ENCODE measurements at places on chromosomes 11 and 22.

GRCh38 chr22:39287076-39287725 is 32.2 kb downstream of the RPL3 start:
- DNase-seq, result no peak

DNA sequence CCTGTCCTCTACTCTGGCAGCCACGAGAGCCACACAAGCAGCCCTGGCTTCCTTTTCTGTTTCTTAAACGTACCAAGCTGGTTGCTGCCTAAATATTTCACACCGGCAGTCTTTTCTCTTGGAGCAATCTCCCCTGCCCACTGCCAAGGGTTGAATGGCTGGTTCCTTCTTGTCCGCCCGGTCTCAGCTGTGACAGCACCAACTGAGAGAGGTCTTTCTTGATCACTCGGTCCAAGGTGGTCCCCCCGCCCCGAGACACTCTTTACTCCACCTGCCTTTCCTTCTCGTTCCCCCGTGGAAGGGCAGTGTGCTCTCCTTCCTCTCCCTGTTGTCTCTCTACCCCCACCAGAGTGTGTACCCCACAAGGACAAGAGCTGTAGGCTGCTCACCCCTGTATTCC is 33.7 kb upstream of the IGSF9B start:
- DNase-seq, result no peak

GRCh38 chr11:87444993-87445392 is 407.3 kb downstream of the TMEM135 start:
- DNase-seq, result no peak

DNA sequence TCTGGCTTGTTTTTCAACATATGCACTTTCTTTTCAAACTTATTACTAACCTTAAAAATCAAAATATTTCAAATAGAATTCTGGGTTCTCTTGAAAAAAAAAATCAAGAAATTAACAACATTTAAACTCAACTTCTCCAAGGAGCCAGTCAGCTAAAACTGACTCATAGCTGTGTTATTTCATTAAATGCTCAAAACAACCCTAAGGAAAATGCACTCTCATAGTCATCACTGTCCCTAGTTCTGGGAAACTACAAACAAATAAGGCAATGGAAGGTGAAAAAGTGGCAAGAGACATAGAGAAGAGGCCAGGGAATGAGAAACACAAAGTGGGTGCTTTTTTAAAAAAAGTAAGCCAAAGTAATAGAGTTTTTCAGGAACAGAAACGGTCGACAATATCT is 4.1 kb upstream of the ARHGAP20 start:
- DNase-seq, result no peak

DNA sequence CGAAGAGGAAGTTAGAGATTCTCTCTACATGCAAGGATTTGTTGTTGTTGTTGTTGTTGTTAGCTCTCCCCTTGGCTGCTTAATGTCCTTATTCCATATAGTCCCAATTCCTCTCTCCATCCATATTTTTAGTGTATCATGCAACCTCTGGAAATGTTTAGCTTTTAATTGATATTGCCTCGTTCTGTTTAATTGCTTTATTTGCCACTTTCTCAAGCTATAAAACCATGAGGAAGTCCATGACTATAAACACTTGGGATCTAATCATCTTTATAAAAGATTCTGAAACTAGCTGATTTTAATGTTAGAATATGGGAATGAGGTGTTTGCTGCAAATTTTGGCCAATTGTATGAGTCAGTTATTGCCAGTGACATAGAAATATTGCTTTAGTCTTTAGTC is 5.5 kb upstream of the OR9G1 start:
- no peak for DNase-seq

- DNase-seq, result no peak
Observed at GRCh38 chr11:96607864-96608558, 218.2 kb downstream of the JRKL start.

DNA sequence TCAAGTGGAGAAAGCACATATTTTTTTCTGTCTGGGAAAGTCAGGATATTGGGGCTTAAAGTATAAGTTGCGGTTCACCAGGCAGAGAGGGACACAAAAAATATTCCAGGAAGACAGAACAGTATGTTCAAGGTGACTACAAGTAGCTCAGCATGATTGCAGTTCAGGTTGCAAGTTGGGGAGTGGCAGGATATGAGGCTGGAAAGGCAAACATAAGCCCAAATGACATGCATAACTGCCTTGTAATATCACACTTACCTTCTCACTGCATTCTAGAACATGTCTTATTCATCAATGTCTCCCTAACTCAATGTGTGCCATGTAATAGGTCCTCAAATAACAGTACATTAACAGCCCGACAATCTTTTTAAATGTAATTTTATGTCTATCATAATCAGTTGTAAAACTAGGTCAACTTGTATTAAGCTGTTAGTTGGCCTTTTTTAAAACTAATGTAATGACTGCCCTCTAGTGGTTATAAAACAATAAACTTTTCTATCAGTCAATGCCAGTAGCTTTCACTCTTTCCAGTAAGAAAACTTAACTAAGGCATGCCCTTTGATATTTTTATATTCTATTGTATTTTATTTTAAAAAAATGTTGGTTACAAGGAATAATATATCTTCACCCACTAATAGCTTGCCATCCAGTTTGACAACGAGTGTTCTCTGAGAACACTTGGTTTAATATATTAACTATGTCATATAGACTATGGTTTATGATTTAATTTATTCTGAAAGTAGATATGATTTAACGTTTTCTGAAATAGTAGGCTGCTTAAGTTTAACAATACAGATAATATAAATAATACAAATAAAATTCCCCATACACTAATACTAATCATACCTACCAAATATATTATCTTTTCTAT is 39.4 kb upstream of the CFAP300 start:
- no peak for DNase-seq

DNA sequence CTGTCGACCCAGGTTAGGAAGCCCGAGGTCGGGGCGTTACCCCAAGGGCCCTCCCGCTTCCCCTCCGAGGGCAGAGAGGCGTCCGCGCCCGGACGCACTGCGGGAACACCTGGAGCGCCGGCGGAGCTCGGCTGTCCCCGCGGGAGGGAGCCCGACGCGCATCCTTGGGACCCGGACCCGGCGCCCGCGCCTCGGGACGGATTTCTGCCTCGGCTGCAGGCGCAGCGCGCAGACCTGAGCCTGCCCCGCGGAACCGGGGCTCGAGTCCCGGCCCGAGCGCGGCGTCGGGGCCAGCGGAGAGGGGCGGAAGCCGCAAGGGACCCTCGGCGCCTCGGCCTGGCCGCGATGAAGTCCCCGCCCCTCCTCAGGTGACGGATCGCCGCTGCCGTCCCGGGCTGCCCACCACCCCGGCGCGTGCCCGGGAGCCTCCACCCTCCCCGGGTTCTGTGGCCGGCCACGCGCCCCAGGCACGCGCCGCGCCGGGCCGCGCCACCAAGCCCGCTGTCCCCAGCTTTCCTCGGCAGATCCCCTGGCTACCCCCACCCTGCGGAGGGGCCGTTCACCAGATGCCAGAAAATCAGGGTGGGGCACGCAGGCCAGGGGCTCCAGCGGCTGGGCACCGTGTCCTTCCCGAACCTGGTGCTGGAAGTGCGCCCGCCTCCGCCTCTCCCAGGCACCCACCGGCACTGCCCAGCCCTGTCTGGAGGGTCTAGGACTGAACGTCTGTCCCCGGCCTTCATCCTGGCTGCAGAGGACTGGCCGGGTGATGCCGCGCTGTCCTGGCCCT is 410 bp downstream of the GLB1L3 start:
- DNase-seq, result no peak

GRCh38 chr22:42249831-42250230 is 20.6 kb downstream of the TCF20 start:
- no peak for DNase-seq

DNA sequence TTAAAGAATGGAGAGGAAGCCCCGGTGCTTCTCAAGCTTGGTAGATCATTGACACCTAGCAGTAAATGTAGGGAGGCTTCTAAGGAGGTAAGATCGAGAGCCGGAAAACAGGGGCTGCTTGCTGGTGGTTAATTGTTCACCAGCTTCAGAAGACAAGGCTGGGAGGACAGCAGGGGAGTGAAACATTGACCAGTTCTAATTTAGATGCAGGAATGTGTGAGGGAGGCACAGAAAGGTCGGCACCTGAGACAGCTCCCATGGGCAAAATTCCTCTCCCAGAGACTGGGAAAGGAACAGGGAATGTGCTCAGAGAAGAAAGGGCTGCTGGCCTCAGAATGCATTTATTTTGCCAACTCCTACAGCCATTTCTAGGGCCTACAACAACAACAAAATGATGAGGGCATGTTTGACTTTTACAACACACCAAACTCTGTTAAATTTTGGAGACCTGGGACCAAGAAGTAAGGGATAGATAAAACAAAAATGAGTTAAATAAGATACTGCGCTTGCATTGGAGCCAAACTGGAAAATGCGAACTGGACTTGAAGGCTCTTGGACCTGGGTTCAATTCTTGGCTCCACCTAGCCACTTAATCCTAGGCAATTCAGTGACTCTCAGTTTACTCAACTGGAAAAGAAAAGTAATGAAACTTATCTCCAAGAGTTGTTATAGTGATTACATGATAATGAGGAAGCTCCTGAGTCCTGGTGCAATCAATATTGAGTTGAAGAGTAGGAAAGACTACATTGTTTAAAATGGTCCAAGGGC is 31.0 kb downstream of the FZD4 start:
- no peak for DNase-seq

DNA sequence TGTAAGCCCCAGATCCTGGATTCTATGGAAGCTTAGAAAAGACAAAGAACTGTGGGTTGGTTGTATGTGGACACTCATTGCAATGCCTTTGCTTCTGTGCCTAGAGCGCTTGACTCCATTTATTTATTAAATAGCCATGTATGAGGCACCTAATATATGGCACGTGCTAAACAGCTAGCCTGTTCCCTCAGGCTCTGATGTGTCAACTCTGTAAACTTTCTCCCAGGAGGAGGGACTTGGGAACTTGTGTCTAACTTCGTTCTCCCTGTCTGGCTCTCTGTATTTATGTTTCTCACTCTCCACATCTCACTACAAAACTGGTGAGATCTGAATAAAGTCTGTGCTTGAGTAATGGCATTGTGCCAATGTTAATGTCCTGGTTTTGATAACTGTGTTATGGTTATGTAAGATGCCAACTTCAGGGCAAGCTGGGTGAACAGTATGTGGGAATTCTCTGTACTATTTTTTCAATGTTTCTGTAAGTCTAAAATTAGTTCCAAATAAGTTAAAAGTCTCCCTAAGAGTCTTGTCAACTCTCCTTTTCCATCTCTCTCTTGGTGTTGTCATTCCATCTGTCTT is 34.1 kb upstream of the ZBTB16 start:
- DNase-seq, result no peak

- no peak for DNase-seq
Observed at GRCh38 chr11:103920933-103921332, 115.5 kb upstream of the DDI1 start.

DNA sequence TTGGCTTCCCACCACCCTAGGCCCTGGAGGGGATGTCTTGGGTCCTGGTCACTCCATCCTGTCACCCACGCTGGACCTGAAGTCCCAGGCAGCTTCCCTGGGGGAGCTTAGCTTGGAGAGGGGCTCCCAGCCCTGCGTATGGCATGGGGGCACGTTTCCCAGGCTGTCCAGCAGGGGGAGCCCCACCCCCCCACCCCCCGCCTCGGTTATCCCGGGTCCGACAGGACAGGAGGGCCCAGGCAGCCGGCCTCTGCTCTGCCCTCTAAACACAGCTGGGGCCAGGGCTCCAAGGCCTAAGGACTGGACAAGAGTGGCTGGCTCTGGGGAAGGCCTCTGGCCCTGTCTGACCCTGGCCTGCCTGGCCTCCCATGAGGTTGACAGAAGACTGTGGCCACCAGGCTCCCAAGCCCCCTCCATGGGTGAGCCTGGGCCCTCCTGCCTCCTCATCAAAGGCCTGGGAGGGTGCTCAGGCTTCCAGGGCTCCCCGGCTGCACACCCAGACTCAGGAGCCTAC is 104.8 kb downstream of the NECTIN1 start:
- no peak for DNase-seq

DNA sequence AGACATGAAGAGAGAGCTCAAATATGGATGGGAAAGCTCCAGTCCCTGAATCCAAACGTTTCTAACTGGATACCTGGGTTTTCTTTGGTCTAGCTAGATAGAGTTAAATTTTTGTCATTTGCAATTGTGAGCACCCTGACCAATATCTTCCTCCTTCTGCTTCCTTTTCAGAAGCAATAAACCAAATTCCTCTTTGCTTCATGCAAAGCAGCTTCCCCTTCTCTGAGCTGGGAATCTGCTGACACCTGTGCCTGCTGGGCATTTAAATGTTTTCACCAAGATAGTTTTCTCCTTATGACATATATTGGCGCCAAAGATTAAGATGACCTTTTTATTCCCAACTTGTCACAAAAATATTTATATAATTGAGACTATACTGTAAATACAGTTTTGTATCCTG is 27.9 kb upstream of the PAK1 start:
- DNase-seq, result no peak

DNA sequence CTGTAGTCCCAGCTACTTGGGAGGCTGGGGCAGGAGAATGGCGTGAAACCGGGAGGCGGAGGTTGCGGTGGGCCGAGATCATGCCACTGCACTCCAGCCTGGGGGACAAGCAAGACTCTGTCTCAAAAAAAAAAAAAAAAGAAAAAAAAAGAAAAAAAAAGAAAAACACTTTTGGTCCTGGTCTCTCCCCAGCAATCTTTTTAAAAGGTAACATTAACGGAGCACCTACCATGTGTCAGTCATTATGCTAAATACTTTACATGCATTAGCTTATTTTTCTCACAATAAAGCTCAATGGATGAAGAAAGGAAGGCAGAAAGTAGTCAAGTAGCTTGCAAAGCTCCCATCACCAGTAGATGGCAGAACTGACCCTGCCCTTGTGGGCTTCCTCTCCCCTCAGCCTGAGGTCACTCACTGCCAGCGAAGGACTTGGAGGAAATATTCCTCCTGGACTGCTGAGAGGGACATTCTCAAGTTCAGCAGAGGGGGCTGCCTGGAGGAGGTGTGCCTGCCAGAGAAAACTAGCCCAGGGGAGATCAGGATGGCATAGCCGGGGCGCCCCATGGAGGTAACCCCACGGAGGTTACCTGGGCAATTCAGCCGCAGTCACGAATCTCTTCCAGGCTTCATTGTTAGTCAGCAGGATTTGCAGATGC is 15.5 kb downstream of the APOL3 start:
- DNase-seq, result no peak

GRCh38 chr22:24751518-24751917 is 23.0 kb downstream of the PIWIL3 start:
- DNase-seq, result no peak

- no peak for DNase-seq
Observed at GRCh38 chr22:37747080-37747714, 50.3 kb downstream of the TRIOBP start.

Data from stimulated activated CD8-positive, alpha-beta memory T cell treated with anti-CD3 and anti-CD28 coated beads, Interleukin-4, amount 100 ng/mL, for 4 hours (primary cell).